ENCODE measurements at places on chromosomes 3 and 15.

DNA sequence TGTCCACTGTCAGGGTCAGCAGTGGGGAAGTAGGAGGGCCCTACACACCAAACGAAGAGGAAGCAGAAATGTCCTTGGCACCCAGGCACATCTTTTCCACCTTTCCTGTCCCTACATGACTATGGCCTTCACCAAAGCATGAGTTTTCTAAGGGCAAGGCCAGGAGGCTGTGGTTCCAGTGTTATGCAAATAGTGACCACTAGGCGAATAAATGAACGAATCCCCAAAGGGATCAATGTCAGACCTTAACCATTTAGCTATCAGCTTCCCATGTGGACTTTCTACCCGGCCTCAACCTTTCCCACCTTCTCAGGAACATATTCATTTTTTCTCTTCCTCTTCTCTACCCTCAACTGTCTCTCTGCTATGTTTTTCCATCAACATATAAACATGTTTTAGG lies 63.1 kb downstream of the NTRK3 start:
- DNase-seq: no peak

DNA sequence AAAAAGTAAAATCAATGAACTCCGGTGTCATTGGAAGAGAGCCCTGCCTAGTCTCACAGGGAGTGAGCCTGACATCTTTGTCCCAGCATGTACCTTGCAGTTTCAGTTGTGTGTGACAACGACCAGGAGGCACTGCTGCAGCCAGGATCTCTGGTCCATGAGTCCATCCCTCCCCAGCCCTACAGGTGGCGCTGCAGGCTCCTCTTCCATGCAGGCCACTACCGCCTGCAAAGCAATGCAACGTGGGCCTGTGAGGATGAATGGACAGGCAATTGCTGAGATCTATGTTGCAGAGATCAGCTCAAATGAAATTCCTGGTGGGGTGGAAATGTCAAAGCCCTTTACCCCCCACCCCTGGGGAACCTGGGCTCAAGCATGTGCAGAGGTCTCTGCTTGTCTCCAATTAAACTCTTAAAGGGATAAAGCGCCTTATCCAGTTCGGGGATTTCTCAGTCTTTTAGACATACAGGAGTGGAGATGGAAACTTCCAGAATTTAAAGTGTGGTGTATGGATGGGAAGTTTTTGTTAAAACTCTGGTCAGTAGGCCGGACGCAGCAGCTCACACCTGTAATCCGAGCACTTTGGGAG lies 35.8 kb downstream of the TKT start:
- peak; percentile 56 for DNase-seq

- no peak for DNase-seq
These were observed 1187.6 kb downstream of the SI start for GRCh38 chr3:163890661-163891060.

GRCh38 chr3:19934098-19934566 lies at the start of gene EFHB:
EFHB (minus strand) TSS chr3:19934217; CDS start chr3:19934018, 199 bp downstream.
- DNase-seq: no peak

- no peak for DNase-seq
These were observed 133.4 kb upstream of the SMAD3 start for GRCh38 chr15:66931768-66932633.

- no peak for DNase-seq
These were observed 29.9 kb upstream of the PFN2 start for GRCh38 chr3:150000641-150001040.

GRCh38 chr3:66803721-66804695 lies 194.1 kb upstream of the KBTBD8 start:
- no peak for DNase-seq

DNA sequence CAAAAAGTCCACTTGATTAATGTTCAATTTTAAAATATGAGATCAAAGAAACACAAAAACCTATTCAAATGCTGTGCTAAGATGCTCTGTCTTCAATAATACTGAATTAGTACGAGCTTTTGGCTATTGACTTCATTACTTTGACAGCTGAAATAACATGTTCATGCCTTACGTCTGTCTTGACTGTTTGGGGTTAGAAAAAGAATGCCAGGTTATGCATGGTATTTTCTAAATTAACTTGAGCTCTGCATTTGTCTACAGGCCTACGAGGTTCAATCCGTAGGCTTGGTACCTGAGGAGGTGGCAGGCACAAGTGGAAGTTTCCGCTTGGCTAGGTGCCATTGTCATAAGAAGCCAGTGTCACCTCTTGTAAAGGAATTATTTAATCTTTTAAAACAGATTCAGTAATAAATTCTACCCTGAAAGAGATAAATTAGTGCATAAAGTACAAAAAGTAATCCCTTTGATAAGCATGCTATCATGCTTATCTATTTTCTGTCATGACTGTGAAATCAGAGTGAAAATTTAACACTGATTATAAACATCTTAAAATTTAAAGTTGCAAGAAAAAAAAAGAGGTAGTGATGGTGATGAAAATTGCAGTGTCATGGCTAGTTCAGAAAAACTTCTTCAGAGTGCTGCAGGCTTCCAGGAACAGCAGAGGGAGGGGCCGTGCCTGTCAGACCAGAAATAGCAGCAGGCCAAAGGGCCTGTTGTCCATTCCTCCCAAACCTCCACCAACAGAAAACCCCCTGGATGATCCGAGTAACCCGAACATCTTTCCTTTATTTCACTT lies 115.7 kb downstream of the ARRDC4 start:
- no peak for DNase-seq

GRCh38 chr15:69600556-69601085 lies 148.0 kb downstream of the RPLP1 start:
- no peak for DNase-seq

- no peak for DNase-seq
These were observed 37.7 kb downstream of the SLMAP start for GRCh38 chr3:57793737-57794187.

- DNase-seq: no peak
These were observed 246.4 kb downstream of the ALCAM start for GRCh38 chr3:105613120-105613519.

DNA sequence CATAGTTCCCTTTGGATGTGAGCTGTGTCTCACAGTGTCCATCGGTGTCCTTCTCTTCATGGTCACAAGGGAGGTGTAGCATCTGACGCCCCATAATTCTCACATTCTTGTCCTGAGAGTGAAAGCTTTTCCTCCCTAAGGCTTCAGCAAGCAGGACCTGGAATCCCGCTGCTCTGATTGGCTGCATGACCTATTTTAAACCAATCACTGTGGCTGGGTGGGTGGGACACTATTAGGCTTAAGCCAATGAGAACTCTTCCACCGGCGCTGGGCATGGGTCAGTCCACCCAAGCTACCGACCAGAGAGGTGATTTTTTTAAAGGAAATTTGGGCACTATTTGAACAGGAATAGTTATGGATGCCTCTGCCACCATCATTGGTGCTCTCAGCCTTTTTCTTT lies 385.9 kb downstream of the MFSD1 start:
- DNase-seq: no peak

DNA sequence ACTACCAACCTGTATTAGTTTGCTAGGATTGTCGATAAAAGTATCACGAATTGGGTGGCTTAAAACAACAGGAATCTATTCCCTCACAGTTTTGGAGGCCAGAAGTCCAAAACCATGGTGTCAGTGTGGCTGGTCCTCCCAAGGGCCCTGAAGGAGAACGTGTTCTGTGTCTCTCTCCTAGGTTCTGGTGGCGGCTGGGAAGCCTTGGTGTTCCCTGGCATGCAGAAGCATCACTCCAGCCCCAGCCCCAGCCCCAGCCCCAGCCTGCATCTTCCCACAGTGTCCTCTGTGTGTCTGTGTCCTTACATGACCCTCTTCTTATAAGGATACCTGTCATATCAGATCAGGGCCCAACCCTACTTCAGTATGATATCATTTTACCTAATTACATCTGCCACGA lies 272.5 kb upstream of the LYSMD4 start:
- no peak for DNase-seq

GRCh38 chr3:56823421-56823926 lies 21.7 kb upstream of the ARHGEF3 start:
- DNase-seq: no peak

DNA sequence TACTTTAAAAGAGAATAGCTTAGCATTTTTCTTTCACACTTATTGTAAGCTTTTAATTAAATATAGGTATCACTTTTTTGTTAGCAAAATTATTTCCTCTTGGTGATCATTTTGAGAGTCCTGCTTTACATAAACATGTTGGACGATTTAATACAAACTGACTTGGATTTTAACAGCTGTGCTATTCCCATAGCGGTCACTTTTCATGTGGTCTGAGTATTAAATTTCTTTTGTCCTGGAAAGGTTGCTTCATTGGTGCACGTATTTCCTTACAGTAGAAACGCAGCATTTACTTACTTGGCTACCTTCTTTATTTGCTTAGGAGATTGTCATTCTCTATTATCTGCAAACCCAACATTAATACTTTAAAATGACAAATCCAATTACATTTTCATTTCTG lies 109.4 kb downstream of the ATG7 start:
- DNase-seq: no peak

- no peak for DNase-seq
These were observed 567.3 kb downstream of the GRM7 start for GRCh38 chr3:7428206-7428718.

DNA sequence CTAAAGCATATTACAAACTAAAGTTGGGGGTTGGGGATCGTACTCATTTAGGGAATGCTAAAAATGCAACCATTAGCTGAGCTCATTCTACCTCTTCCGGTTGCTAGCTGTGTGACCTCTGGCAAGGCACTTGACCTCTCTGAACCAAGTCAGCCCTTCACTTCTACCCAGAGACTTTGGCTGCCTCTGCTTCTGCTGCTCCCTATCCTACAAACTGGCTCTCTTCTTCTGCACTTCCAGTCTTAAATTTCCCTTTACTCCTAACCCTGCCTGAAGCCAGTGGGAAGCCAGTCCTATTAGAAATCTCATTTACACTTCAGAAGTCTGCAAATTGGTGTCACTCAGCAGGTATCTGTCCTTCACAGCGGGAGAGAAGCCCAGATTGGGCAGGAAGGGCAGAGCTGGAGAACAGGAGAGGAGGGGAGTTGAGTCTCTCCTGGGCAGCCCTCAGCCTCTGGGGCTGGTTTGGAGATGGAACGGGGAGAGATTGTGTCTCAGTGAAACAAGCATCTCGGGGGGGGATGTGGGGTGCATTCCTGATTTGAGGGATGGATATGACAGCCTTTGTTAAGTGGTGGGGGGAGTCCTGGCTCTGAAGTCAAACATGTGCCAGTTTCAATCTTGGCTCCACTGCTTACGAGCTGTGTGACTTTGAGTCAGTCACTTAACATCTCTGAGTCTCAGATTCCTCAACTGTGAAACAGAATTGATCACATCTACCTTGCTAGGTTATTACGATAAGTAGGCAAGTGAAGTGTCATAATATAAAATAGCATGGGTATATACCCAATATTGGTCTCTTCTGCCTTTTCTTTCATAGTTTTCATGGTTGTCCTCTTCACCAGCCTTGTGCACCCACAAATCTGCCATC lies 7.8 kb upstream of the AEN start:
- DNase-seq: no peak

GRCh38 chr3:56101576-56101975 lies 366.7 kb downstream of the ERC2 start:
- DNase-seq: no peak

Measured in stimulated activated CD8-positive, alpha-beta memory T cell treated with anti-CD3 and anti-CD28 coated beads, Interleukin-12 subunit alpha, Interleukin-12 subunit beta, amount 100 ng/mL, for 1 hour (primary cell).